ENCODE measurements at places on chromosomes 16 and 17.

DNA sequence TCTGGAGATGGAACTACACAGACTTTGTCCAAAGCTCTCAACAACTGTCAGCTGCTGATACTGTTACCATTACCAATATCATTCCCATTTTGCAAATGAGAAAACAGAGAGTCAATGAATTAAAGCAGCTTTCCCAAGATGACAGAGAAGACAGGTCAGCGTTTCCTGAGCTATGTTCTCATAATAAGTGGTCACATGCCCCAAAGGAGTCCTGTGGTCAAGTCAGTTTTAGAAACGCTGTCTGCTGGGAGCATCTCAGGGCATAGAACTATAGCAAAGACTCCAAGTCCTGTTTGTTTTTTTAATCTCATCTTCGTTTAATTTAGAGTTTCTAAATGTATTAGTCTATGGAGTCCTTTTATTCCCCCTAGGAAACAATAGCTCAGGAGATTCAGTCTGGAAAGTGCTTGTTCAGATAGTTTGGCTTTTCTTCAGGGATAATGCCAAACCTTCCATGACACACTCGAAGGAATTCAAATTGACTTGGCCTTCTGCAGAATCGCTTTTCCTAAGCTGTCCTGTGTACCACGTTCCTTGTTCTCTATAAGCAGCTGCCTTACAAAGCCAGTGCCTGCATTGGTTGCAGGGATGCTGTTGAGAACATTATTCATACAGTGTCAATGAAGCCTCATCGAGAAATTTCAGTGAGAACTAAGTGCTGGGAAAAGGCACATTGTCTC, 12.1 kb downstream of the CCDC42 start:
- peak; percentile 9 for DNase-seq

GRCh38 chr17:57605675-57606105, 139.4 kb downstream of the CCDC182 start:
- no peak for DNase-seq

- DNase-seq: peak; percentile 73
Measured at GRCh38 chr17:28643983-28644786, 773 bp downstream of the BLTP2 start.

DNA sequence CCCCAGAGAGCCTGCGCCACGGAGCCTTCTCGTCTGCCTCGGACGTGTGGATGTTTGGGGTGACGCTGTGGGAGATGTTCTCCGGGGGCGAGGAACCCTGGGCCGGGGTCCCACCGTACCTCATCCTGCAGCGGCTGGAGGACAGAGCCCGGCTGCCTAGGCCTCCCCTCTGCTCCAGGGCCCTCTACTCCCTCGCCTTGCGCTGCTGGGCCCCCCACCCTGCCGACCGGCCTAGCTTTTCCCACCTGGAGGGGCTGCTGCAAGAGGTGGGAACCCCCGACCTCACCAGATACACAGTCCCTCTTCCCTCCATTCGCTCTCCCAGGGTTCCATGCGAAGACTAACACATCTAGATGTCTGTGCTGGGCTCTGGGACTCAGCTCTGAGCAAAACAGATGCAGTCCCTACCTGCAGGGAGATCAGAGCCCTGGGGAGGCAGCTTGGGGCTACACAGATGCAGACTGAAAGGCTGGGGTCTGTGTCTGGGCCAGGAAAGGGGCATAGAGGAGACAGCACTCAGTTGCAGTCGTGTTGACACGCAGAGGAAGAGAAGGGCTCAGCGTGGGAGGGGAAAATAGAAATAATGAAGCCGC, 3.7 kb downstream of the TNK1 start:
- no peak for DNase-seq

DNA sequence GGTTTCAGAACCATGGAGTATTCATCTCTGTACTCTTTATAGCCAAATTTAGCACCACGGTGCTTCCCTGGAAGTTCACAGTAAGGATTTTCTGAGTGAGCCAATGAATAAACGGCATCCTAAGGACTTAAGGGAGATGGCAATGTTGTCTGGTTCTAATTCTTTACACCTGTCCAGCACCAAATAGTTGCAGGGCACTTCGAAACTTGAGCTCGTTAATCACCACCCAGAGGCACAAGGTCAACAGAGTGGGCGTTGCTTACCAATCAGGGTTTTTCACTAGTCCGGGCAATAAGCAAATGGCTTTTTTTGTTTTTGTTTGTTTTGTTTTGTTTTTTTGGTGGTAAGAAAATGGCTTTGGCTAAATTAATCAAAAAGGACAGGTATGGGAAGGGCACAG, 28.2 kb upstream of the TMEM220 start:
- no peak for DNase-seq

- no peak for DNase-seq
Measured at GRCh38 chr16:85174871-85175723, 62.8 kb upstream of the CIBAR2 start.

GRCh38 chr17:10752696-10753095, 22.9 kb upstream of the TMEM220 start:
- no peak for DNase-seq

Measured in astrocyte of the hippocampus (primary cell).